Fibroblast of villous mesenchyme (primary cell): ENCODE measurements at places on chromosomes 1 and 21. TPM values are rescaled to one million over a fixed set of nuclear protein-coding genes. Genes with fewer than 3 reads are reported as not detected.
A peak's percentile ranks its signal among the peaks of the same experiment; 100 is the strongest.

The VWA5B1 gene
- not detected in 2 replicates for total RNA-seq

The NID1 gene
- total RNA-seq: 204 and 211 TPM in 2 replicates

The CHIA gene
- not detected in 2 replicates for total RNA-seq

The HTR6 gene
- total RNA-seq: not detected in 2 replicates

The CHIT1 gene
- under 0.01 TPM in 1 of 2 replicates, not detected in the other for total RNA-seq

The HCRTR1 gene
- under 0.01 TPM in 2 replicates for total RNA-seq

DNA sequence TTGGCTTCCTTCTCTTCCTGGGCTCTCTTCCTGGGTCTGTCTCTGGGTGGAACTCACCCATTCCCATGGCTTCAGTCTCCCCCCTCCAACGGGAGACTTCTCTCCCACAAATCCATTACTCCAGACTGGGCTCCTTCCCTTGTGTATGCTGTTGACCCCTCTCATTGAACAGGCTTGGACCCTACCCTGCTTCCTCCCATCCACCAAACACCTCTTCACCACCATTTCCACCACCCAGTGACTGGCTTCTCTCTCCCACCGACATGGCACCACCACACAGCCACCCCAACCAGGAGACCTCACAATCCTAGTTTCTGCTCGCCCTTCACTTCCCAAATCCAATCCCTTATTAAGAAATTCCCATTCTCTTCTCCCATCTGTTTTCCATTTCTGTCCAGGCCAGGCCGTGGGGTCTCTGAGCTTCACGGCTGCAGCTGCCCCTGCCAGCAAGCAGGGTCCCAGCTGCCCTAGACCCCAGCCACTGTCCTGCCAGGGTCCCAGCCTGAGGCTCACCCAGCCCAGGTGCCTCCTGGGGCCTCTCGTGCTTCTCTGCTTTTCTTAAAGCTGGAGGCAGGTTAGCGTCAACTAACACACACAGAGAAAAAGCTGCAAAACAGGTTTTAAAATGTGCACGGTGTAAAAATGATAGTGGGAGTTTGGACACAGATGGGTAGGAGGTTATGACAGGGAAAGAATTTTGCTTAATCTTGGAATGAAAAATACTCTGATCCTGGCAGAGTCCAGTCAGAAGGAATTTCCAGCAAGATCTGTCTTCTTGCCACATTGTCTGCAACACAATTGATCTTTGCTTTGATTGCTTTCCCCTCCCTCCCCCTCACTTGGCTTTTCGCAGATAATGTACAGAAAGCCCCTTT is 383.8 kb upstream of the VAMP3 start:
- DNase-seq: no peak

GRCh38 chr1:42004860-42005259 is 86.1 kb upstream of the HIVEP3 start:
- no peak for DNase-seq

DNA sequence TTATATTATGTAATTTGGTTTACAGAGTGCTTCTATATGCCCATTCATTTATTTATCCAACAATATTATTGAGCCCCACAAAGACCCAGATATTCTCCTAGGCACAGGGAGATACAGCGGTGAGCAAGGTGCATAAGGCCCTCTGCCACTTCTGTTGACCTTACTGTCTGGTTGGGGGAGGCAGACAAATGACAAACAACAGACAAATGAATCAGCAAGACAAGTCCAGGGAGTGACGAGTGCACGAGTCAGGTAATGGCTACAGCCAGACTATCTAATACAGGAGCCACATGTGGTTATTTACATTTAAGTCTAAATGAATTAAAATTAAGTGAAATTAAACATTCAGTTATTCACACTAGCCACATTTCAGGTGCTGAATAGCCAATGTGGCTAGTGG is 22.0 kb upstream of the BCAR3 start:
- no peak for DNase-seq

DNA sequence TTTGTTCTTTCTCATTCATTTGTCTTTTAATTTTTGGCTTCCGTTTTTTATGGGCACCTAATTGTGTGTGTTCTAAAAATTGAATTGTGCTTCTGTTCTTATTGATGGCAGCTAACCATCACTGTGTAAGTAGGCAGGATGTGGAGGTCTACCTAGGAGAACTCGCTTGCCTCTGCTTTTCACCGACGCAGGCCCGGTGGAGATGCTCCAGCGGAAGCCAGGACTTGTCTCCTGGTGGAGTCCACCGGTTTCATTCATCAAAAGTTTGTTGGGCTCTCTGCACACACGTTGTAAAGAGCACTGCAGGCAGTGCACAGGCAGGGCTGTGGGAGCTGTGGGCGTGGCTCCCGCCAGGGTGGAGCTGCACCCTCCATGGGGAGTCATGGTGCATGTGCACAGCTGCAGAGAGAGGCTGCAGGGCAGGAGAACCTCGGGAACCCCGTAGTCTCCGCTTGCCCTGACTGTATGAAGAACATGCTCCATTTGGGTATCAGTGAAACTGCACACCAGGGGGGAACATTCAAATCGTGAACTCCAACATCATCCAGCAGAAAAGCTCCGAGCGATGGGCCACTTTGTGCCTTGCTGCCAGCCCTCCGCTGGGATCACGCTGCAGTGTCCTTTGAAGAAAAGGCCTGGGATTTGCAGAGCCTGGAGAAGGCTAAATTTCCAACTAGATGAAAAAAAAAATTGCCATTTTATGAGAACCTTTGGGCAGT is 6.0 kb upstream of the C1orf174 start:
- DNase-seq: no peak

GRCh38 chr1:171610385-171610784 is 11.7 kb upstream of the MYOCOS start:
- DNase-seq: peak; percentile 42

- peak; percentile 14 for DNase-seq
Measured at GRCh38 chr1:209266590-209267205, 316.8 kb upstream of the CAMK1G start.

GRCh38 chr1:145997016-145997717 is 788 bp upstream of the TXNIP start:
- no peak for DNase-seq

DNA sequence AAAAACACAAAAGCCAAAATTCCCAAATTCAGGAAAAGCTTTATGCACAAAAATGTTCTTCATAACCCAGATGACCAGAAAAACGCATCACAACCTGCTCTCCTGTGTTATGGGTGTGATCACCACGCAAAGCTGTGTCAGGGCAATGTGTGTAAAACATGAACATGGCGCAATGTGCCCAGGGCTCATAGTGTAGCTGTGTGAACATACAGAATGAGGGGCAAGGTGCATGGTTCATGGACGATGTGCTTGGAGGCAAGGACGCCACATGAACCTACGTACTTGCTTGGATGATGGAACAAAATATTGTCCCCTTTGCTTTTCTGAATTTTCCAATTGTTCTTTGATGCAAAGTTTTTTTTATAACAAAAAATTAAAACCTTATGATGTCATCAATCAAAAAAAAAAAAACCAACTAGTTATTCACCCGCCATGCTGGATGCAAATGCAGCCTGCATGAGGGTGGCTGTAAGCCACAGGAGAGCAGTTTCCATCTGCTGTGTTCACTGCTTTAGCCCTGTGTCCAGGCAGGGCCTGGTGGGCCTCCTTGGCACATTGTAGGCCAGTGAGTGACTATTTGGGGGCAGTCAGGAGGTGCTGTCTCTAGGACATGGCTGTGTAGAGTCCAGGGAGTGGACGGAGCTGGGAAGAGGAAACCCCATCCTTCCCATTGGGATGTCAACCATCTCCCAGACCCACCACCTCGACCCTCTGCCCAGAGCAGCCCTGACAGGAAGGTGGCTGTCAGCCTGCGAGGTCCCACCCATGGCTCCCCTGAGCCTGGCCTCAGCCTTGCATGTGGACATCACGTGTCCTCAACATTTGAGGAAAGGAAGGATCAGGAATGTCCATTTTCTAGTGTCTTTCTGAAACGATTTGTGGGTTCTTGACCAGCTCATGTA is 13.6 kb downstream of the KRTAP10-1 start:
- no peak for DNase-seq

DNA sequence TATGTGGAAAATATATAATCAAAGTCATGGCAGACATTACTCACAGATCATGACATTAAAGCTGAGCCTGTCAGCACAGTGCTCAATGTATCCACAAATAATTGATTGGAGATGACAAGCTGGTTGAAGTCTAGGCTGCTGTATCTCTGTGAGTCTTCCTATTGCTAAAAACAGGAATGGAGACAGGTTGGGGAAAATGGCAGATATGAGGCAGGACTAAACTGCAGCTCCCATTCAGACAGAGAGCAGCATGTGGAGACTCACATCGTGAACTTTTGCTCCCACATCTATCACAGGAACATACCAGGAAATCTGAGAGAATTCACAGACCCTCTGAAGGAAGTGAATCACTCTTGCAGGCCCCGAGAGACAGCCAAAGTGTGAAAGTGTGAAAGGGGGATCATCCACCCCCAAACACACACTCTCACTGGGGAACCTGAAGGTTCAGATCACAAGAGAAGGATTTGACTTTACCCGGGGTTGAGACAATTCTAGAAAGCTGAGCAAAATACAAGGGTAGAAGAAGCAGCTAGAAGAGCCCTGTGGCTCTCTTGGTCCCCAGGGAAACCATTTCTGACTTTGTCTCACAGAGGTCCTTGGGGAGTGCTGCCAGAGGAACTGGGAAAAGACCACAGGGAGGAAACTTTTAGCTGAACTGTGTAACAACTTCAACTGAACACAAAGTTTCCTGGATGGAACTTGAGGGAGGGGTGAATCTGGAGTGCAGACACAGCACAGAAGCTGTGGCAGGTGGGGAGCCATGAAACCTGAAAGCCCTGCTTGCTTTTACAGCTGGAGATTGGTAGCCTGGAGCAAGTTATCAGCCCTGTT is 173.4 kb downstream of the S1PR1 start:
- DNase-seq: no peak

DNA sequence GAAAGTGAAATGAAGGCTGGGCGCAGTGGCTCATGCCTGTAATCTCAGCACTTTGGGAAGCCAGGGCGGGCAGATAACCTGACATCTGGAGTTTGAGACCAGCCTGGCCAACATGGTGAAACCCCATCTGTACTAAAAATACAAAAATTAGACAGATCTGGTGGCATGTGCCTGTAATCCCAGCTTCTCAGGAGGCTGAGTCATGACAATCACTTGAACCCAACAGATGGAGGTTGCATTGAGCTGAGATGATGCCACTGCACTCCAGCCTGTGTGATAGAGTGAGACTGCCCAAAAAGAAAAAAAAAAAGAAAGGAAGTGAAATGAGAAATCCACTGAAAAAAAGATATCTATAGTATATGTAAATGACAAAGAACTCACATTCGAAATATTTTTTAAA is 439.9 kb downstream of the DISC1 start:
- no peak for DNase-seq

DNA sequence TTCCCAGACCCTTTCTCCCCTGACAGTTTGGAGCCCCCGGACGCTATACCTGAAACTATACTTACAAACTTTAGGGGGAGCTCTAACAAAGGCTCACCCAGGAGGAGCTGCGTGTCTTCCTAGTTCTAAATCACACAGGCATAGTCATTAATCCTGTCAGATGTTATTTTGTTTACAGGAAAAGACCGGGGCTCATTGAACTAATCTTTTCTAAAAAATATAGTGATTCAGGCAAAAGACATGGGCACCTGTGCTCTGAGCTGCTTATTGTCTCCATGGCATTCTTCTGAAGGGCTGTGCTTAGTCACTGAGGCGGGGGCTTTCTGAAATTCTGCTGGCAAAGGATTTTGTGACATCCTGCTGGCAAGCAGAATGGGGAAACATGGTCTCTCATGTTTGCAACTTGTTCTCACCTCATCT is 1577.0 kb downstream of the NCAM2 start:
- DNase-seq: no peak

GRCh38 chr1:69073176-69073575 is 494.5 kb upstream of the LRRC7 start:
- DNase-seq: no peak

DNA sequence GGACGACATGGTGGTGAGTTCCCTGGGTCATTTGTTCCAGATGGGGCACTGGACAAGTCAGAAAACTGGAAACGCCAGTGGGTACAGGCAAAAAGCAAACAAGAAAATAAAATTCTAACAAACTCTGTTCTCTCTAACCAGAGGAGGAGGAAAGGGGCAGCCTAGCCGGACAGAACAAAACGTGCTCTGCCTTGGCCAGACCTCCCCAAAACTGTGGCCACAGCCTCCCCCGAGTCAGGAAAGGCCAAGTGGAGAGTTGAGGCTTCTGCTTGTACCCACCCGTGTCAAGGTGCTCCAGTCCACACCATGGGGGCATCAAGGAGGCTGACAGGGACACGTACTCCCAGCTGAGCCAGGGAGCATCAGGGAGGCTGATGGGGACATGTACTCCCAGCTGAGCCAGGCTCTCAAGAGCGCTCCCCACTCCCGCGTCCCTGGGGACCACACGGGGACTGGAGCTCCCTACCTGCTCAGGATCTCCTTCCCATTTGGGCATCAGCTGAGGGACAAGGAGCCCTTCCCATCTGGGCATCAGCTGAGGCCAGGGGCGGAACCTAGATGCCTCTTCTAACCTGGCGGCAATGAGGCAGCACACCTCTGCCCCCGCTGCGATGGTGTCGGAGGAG is 154.8 kb upstream of the COL6A1 start:
- no peak for DNase-seq
